Thymus (tissue), 14 donors: ENCODE measurements at places on chromosomes 5 and 9. TPM values are rescaled to one million over a fixed set of nuclear protein-coding genes. Genes with fewer than 3 reads are reported as not detected.
A peak's percentile ranks its signal among the peaks of the same experiment; 100 is the strongest.

Gene CDX1
- 0.85 TPM for total RNA-seq

DNA sequence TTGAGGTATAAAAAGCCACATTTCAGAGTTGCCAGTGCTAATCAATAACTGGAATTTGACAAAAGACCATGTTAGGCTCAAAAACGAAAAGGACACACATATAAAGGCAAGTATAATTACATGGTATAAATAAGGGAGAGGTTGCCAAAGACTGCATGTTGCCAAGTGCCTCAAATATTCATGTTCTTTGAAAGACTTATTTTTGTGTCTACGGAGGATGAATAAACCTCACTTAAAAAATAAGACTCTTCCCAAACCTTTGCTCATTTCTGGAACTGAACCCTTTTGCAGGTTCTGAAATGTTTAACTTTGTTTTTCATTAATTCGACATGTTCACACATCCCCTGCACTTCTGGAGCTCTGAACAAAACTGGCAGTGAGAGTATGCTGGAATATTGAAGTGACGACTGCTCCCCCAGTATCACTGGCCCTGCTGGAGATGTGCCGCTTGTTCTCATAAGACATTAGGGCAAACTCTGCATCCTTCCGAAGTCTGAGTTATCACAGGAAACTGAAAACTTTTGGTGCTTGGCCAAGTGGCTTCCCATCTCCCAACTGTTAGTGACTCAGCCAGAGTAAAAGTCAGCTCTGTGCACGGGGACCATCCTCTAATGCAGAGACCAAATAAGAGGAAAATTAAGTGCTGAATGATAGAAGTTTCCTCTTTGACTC, 336.8 kb downstream of the GLIS3 start:
- no peaks in the 10 kb centered on the region for H3K4me1 ChIP-seq
- no peak overlapping the region for H3K4me3 ChIP-seq
- H3K36me3 ChIP-seq = no peaks in the 10 kb centered on the region
- no peaks in the 10 kb centered on the region for H3K27me3 ChIP-seq
- DNase-seq = no peak
- H3K27ac ChIP-seq = no peak overlapping the region

- no peaks in the 10 kb centered on the region for H3K36me3 ChIP-seq
- no peak overlapping the region for H3K4me3 ChIP-seq
- no peak overlapping the region for H3K27ac ChIP-seq
- no peaks in the 10 kb centered on the region for H3K27me3 ChIP-seq
- no peaks in the 10 kb centered on the region for H3K4me1 ChIP-seq
Measured at GRCh38 chr5:96626956-96627355, 35.2 kb upstream of the CAST start.

GRCh38 chr5:143141652-143142051, 261.8 kb downstream of the NR3C1 start:
- no peak for DNase-seq
- H3K4me3 ChIP-seq = no peak overlapping the region
- H3K36me3 ChIP-seq = peaks cover 2% of the 10 kb centered on the region
- H3K27me3 ChIP-seq = no peaks in the 10 kb centered on the region
- H3K4me1 ChIP-seq = no peaks in the 10 kb centered on the region

Gene MBLAC2
- 3.0 TPM for total RNA-seq

GRCh38 chr9:126722922-126723806, 81.7 kb upstream of the ZBTB43 start:
- H3K4me3 ChIP-seq = peak overlapping the region; percentile 88
- peak overlapping the region; percentile 95 for H3K27ac ChIP-seq
- peaks cover 34% of the 10 kb centered on the region for H3K4me1 ChIP-seq
- no peaks in the 10 kb centered on the region for H3K36me3 ChIP-seq
- no peaks in the 10 kb centered on the region for H3K27me3 ChIP-seq
- no peak for DNase-seq

DNA sequence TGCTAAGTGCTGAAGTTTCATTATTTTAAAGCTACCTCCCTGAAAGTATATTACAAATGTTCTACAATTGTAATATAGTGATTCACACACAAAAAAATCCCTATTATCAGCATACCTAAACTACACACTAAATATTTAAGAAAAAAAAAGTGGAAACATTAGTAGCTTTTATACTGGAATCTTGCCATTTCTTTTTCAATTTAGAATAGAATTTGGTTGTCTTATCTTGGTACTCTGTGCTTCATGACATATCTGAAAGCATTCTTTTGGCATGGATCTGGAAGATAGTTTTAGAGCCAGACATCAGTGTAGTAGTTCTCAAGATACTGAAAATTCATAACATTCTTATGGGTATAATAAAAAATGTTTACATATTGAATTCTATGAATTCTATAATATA, 35.0 kb downstream of the SLC1A3 start:
- H3K4me3 ChIP-seq = no peak overlapping the region
- no peaks in the 10 kb centered on the region for H3K4me1 ChIP-seq
- no peaks in the 10 kb centered on the region for H3K27me3 ChIP-seq
- no peaks in the 10 kb centered on the region for H3K36me3 ChIP-seq

DNA sequence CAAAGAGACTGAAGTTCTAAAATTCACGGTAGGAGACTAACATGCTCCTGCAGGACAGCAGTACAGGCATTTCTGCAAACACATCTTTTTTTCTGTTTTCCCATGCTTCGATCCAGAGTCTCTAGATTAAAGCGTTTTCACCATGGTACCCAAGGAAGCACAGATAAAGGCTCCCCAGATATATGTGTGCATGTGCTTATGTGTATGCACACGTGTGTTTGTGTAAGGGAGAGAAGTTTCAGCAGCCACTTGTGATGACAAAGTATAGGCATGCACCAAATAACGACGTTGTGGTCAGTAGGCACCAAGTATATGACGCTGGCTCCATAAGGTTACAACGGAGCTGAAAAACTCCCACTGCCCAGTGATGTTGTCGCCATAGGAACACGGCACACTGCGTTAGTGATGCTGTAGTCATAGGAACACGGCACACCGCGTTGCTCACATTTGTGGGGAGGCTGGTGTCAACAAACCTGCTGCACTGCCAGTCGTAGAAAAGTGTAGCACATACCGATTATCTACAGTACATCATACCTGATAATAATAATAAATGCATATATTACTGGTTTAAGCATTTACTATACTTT, 21.7 kb downstream of the MED10 start:
- H3K36me3 ChIP-seq = no peaks in the 10 kb centered on the region
- DNase-seq = no peak
- H3K4me3 ChIP-seq = no peak overlapping the region
- no peaks in the 10 kb centered on the region for H3K27me3 ChIP-seq
- H3K27ac ChIP-seq = no peak overlapping the region

Gene LTC4S
- total RNA-seq = 2.7 TPM

GRCh38 chr9:133184971-133185370, 21.3 kb upstream of the GBGT1 start:
- peak; percentile 73 for DNase-seq
- H3K4me1 ChIP-seq = no peaks in the 10 kb centered on the region
- H3K27me3 ChIP-seq = peaks cover 25% of the 10 kb centered on the region
- no peak overlapping the region for H3K27ac ChIP-seq
- H3K4me3 ChIP-seq = no peak overlapping the region

DNA sequence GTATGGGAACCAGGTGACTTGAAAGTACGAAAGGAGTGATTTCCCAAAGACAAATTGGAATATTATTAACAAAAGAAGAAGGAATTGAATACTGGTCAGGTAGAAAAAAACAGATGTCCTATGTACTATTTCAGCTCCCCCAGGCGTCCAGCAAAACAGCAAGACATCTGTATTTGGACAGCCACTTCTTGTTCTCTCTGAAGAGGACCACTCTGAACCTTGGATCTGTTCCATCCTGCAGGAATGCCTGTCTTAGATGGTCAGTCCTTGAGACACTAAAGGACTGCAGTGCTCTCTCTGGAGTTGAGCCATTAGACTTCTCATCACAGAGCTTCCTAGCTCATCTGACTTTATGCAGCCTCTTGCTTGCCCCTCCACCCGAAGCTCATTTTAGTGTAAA, 74.4 kb upstream of the RARS1 start:
- H3K27ac ChIP-seq = no peak overlapping the region
- no peak overlapping the region for H3K4me3 ChIP-seq
- no peaks in the 10 kb centered on the region for H3K27me3 ChIP-seq
- H3K4me1 ChIP-seq = peaks cover 6% of the 10 kb centered on the region
- DNase-seq = no peak

Gene AUH
- 14.2 TPM for total RNA-seq

Gene FRRS1L
- 0.09 TPM for total RNA-seq

GRCh38 chr9:137083394-137084004, 3.3 kb upstream of the MAN1B1 start:
- H3K27ac ChIP-seq = no peak overlapping the region
- H3K36me3 ChIP-seq = no peaks in the 10 kb centered on the region
- no peak for DNase-seq
- peaks cover 15% of the 10 kb centered on the region for H3K4me1 ChIP-seq

Gene MYMK
- 0.47 TPM for total RNA-seq

DNA sequence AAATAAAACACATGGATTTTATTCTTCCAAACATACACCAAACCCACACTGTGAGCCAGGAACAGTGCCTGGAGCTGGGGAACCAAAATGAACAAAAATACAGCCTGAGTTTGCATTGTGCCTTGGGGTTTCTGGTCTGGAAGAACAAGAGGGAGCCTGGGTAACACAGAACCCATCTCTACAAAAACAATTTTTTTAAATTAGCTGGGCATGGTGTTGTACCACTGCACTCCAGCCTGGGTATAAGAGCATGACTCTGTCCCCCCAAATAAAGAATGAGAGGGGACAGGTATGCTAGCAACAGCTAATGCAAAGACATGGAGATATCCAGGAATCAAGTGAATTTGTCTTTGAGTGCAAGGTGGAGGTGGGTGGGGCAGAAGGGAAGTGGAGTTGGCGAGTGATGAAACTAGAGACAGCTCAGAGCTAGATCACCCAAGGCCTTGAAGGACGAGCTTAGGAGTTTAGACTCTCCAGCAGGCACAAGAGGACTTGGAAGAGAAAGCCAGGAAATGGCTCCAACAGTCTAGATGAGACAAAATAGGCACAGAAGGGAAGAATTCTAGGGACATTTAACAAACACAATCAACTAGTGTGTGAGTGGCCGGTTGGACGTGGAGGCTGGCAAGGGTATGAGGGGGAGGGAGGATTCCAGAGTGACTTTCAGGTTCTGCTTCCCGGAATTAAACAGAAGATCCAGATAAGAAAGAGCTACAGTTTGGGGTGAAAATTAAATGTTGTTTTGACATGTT, 47.4 kb downstream of the FNBP1 start:
- DNase-seq = no peak
- peaks cover 12% of the 10 kb centered on the region for H3K36me3 ChIP-seq
- H3K27me3 ChIP-seq = no peaks in the 10 kb centered on the region
- H3K27ac ChIP-seq = peak overlapping the region; percentile 75
- H3K4me3 ChIP-seq = no peak overlapping the region
- peaks cover 3% of the 10 kb centered on the region for H3K4me1 ChIP-seq

DNA sequence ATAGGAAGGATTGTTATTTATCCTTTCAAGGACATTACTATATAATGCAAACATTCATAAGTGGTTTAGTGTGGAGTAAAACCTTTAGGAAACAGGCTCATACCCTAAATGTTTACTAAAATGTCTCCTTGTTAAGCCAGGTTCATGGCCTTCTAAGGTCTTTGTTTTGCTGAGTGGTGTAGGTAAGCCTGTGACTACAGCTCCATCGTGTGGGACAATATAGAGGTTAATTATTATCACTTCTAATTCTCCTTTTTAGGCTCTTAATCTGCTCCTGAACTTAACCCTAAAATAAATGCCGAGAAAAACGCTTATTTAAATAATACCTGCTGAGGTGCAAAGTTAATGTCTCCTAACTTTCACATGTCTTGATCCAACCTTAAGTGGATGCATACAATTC, 43.8 kb downstream of the SPINK5 start:
- no peak overlapping the region for H3K27ac ChIP-seq
- no peak overlapping the region for H3K4me3 ChIP-seq
- no peaks in the 10 kb centered on the region for H3K27me3 ChIP-seq
- no peaks in the 10 kb centered on the region for H3K4me1 ChIP-seq
- H3K36me3 ChIP-seq = no peaks in the 10 kb centered on the region

- H3K36me3 ChIP-seq = no peaks in the 10 kb centered on the region
- peak; percentile 16 for DNase-seq
- H3K4me3 ChIP-seq = peak overlapping the region; percentile 57
- no peak overlapping the region for H3K27ac ChIP-seq
- peaks cover 10% of the 10 kb centered on the region for H3K27me3 ChIP-seq
Measured at GRCh38 chr5:102865510-102866236, 110.6 kb downstream of the PAM start.
